ENCODE measurements at places on chromosomes 7 and 10.

DNA sequence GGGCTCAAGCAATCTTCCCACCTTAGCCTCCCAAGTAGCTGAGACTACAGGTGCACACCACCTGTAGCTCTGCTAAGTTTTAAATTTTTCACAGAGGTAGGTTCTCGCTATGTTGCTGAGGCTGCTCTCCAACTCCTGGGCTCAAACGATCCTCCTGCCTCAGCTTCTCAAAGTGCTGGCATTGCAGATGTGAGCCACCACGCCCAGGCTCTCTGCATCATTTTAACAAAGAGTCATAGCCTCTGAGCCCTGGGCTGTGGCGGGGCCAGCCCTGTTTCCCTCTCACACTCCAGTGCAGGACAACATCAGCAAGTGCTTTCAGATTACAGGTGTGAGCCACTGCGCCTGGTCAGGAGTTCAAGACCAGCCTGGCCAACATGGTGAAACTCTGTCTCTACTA, 102.5 kb downstream of the COL26A1 start:
- DNase-seq, result no peak

DNA sequence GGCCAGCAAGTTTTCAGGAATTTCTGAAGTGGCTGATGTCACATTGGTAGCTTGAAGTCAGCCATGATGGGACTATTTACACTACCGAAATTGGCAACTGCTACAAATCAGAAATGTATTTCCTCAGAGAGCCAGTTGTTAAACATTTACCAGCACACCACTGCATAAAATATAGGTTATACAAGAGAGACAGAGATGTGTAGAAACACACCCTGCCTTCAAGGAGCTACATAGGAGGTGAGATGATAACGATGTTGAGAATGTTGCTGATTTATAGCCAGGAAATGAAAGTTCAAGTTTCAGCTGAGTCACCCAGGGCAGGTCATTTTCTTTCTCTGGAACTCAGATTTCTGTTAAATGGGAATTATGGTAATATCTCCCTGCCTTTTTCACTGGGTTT, 46.0 kb upstream of the TCF7L2 start:
- no peak for DNase-seq

GRCh38 chr10:89537364-89537763, 2.0 kb upstream of the SLC16A12 start:
- DNase-seq, result no peak

GRCh38 chr10:32317795-32318357, 29.1 kb downstream of the EPC1 start:
- DNase-seq, result peak; percentile 70

- peak; percentile 65 for DNase-seq
Measured at GRCh38 chr7:99579956-99580777, 17.9 kb upstream of the TMEM225B start.

- DNase-seq, result no peak
Measured at GRCh38 chr10:8405596-8405995, 351.1 kb downstream of the GATA3 start.

DNA sequence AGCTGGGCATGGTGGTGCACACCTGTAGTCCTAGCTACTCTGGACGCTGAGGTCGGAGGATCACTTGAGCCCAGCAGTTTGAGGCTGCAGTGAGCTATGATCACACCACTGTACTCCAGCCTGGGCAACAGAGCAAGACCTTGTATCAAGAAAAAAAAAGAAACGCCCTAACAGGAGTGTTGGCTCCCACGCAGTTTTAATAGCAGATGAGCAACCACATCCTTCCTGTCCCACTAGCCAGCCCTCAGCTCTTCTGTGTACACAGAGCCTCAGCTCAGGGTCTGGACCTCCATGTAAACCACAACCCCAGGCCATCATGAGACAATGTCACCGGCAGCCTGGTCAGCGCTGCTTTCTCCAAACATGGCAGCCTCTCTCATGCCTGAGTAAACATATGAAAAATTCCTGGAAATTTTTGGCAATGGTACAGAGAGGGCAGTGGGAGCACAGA, 108.2 kb downstream of the PIP4K2A start:
- peak; percentile 47 for DNase-seq

- peak; percentile 72 for DNase-seq
Measured at GRCh38 chr7:1555813-1556543, at the start of gene TMEM184A. TMEM184A (minus strand) TSS chr7:1556205; CDS start chr7:1555484, 721 bp downstream.

DNA sequence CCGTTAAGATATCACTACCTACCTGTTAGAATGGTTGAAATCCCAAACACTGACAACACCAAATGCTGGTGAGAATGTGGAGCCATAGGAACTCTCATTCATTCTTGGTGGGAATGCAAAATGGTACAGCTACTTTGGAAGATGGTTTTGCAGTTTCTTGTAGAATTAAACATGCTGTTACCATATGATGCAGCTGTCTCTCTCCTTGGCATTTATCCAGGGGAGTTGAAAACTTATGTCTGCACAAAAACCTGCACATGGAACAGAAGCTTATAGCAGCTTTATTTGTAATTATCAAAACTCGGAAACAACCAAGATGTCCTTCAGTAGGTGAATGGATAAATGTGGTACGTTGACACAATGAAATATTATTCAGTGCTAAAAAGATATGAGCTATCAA, 199.5 kb downstream of the BICC1 start:
- no peak for DNase-seq

DNA sequence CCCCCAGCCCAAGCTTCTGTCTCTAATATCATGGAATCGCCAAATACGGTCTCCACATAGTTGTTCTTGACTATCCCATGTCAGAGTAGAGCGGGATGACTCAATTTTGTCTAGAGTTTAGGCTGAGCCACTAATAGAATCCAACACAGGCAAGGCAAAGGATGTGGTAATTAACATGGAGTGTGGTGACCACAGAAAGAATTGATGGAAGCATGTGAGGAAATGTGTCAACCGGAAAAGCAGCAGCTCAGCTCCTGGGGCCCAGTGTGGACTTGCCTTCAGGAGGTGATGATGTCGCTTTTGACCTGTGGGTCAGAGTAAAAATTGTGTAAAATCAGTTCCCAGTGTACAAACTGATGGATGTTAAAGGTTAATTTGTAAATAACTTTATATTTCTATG, 139.3 kb upstream of the KLF6 start:
- DNase-seq, result no peak

DNA sequence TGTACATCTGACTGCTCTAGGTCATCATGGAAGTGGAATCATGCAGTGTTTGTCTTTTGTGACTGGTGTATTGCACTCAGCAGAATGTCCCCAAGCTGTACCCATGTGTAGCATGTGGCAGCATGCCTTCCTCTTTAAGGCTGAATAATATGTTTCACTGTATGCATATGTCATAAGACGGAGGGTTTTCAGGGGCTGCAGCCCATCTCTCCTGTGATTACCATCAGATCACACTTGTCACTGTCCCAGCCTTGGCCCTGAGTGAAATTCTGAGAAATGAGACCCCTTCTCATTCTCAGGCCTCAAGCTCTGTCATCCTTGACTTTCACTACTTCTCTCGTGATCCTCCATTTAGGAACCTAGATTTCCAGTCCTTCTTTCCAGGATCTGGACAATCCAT, 50.0 kb downstream of the CPXM2 start:
- no peak for DNase-seq

DNA sequence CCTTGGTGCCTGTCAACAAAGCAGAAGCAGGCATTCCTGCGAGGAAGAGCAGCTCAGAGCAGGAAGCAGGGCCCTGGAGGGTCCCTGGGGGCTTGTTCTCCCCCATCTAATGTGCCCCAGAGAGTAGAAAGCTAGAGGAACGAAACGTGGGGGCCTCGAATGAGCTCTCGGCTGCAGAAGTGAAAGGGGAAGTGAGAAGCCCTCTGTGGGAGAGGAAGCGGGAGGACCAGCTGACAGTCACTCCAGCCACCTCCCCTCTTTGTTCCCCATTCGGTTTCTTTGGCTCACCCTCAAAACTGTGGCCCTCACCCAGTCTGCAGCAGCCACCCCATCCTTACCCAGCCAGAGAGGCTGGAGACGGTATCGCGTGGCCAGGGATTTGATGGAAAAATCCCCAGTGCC, 25.0 kb downstream of the C10orf105 start:
- DNase-seq, result peak; percentile 92

GRCh38 chr10:125878957-125879835, 1.9 kb downstream of the DHX32 start:
- no peak for DNase-seq

- no peak for DNase-seq
Measured at GRCh38 chr7:92421676-92422435, 25.4 kb upstream of the GATAD1 start.

DNA sequence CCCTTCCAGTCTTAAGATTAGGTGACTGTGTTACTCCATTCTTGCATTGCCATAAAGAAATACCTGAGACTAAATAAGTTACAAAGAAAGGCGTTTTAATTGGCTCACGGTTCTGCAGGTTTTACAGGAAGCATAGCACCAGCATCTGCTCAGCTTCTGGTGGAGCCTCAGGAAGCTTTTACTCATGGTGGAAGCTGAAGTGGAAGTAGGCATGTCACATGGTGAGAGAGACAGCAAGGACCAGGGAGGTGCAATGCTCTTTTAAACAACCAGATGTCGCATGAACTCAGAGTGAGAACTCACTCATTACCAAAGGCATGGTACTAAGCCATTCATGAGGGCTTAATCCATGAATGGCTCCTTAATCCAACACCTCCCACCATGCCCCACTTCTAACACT, 34.0 kb upstream of the TMEM273 start:
- no peak for DNase-seq

GRCh38 chr10:5538892-5539651, 14.3 kb downstream of the CALML3 start:
- peak; percentile 43 for DNase-seq

- DNase-seq, result no peak
Measured at GRCh38 chr10:17038627-17039026, 91.0 kb downstream of the CUBN start.

GRCh38 chr7:84277628-84278224, 83.1 kb upstream of the SEMA3A start:
- no peak for DNase-seq

DNA sequence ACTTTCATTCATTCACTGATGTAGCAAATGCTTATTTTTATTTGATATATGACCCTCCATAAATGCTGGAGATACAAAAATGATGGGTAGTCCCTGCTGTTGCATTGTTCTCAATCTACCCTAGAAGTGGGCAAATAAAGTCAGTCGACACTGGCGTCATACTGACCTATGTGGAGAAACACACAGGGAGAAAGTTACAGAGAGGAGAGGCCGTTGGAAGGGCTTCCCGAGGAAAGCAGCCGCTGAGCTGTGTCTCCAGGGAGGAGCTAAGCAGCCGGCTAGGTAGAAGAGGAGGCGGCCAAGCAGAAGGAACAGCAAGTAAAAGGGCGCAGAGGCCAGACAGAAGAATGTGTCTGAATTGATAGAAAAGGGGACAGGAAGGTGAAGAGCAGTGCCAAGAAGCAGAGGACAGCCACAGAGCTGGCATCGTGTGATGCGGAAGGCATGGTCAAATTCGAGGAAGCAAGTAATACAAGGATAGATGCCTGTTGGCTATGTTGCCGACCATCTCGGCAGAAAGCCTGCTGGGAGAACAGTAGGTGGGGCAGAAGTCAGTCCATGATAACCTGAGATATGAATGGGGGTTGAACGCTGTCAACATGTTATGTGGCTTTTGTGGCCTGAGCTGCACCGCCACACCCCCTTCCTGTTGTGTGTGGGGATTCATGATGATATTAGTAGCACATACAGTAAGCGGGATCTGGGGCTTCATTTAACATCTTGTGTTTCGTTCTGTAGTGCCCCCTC, 25.9 kb downstream of the ST8SIA6 start:
- DNase-seq, result peak; percentile 91

- DNase-seq, result peak; percentile 71
Measured at GRCh38 chr7:74083117-74083876, at the start of gene LIMK1. LIMK1 (plus strand) TSS chr7:74083804; CDS start chr7:74083991, 187 bp downstream.

- no peak for DNase-seq
Measured at GRCh38 chr7:36316319-36316718, 73.3 kb upstream of the ANLN start.

DNA sequence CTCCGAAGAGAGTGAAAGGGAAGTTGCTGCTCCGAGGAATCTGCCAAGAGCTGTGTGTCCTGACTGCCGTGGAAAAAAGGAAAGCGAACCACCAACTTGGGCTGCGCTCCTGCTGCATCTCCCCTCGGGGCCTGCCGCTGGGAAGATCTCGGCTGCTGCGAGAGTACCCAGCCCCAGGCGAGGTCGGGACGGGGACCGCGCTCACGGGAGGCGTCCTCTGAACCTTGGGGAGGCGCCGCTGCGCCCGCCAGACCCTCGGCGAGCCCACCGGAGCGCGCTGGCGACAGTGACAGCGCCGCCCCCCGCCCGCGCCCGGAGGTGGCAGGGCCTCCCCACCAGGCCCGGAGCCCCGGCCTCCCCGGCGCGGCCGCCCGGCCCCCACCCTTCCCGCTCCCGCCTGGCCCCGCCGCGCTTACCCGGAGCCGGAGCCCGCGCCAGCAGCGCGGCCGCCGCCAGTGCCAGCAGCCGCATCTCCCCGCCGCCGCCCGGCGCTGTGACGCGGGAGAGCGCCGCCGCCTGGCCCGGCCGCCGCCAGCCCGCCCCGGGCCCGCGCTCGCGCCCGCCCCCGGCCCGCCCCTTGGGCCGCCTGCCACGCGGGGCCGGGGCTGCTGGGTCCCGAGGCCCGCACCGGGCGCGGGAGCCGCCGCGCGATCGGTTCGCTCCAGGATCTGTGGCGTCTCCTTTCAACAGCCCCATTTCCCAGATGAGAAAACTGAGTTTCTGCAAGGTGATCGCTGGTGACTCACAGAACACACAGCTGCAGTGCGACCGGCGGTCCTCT, at the start of gene VSTM4:
TSS of gene VSTM4 (minus strand) at position 508 of the 781 bp plus-strand sequence. CDS start at position 471, 37 bp downstream.
- DNase-seq, result peak; percentile 51

Measured in common myeloid progenitor, CD34-positive (primary cell).